ENCODE measurements at places on chromosomes 12 and 14.
A peak's percentile ranks its signal among the peaks of the same experiment; 100 is the strongest.

GRCh38 chr14:79050787-79051727 is 880.9 kb downstream of the NRXN3 start:
- DNase-seq: no peak

DNA sequence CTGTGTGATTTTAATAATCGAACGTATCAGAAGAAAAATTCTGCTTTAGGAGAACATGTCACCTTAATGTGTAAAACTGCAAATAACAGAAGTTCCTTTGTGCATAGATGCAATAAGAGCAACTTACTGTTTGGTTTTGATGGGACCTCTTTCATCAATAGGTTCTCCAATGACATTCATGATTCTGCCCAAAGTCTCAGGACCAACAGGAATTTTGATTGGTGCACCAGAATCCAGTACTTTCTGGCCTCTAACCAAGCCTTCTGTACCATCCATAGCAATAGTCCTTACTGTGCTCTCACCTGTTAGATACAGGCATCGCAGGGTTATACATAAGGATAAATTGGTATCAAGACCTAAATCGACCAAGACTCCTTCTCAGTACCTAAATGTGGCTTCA is 1.1 kb downstream of the ATP5F1B start:
- no peak for DNase-seq

DNA sequence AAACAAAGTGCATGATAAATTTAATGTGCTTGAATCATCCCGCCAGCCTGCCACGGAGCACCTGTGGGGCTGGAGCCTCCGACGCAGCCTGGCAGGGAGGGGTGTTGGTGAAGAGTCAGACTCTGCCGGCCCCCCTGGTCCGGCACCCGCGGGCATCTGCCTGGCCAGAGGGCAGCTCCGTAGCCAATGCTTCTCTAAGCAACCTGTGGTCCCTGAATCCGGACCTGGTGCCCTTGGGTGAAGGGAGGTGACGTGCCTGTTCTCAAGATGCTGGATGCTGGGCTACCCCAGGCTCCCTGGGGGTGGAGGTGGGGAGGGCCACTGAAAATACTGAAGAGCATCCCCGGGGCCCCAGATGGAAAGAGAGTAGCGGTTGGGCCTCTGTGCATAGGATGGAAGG is 158.6 kb upstream of the C14orf180 start:
- no peak for DNase-seq

- DNase-seq: no peak
Measured at GRCh38 chr14:70917633-70918032, 10.4 kb downstream of the PCNX1 start.

DNA sequence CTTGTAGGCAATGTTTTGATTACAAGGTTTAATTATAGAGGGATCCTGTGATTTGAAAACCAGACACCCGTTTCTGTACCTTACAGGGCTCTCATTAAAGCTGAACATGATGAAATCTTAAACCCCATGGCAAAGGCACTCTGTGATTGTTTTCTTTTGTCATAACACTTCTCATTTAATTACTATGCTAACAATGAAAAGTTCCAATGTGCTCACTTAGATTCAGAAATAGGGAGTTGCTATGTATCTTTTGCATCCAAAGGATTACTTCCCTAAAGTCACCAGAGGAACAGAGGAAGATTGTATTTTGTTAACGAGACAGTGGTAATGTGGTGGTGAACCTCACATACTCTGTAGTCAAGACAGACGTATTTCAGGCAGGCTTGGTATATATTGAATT is 81.5 kb upstream of the MYF6 start:
- no peak for DNase-seq

GRCh38 chr12:80472236-80472635 is 28.2 kb downstream of the PTPRQ start:
- DNase-seq: no peak

DNA sequence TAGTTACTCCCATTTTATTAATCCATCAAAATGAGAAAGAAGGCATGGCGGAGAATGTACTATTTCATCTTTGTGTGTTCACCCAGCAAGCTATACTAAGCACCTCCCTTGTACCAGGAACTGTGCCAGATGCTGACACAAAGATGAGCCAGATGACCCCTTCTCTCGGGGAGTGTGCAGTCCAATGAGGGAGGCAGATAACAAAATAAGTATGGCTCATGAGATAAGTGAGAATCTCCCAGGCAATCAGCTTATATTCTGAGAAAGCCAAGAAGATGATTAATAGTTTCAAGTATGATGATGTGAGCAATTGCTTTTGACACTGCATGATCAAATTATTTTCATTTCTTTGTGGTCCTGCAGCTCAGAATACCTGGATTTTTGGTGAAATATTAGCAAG is 1.3 kb upstream of the TMEM233 start:
- no peak for DNase-seq

GRCh38 chr14:64952598-64953309 is 10.2 kb upstream of the GPX2 start:
- no peak for DNase-seq

DNA sequence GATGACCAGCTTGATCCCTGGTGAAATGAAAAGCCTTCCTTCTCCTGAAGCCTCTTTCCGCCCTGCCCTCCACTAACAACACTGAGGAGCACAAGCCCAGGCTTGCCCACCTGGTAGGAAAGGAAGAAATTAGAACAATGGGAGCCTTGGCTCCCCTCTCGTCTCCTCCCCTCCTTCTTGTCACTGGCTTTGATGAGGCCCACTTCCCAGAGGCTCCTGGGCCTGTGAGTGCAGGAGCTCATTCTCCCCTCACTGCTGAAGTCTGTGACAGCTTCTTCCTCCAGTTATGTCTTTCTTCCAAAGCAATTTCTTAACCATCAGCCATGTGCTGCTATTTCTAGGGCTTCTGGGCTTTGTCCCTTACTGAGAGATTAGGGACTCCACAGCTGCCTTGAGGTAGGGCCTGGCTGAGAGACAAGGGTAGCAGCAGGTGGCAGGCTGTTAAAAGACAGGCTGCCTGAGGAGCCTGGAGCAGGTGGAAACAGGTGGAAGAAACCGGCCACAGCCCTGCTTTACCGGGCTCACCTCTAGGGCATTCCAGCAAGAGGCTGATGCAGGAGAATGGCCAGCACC is 53.6 kb upstream of the SRSF5 start:
- DNase-seq: no peak

GRCh38 chr12:130429656-130430505 is 92.2 kb downstream of the PIWIL1 start:
- DNase-seq: no peak

GRCh38 chr12:27505109-27505508 is 18.9 kb upstream of the PPFIBP1 start:
- DNase-seq: no peak

GRCh38 chr14:20486684-20487395 is 17.6 kb downstream of the PNP start:
- no peak for DNase-seq

- DNase-seq: no peak
Measured at GRCh38 chr12:114201794-114202193, 204.2 kb downstream of the TBX5 start.

GRCh38 chr12:57454566-57455373 is at the start of gene INHBE:
Gene INHBE, plus strand, starts transcription at chr12:57455307. Its CDS starts 230 bp downstream, at chr12:57455537.
- DNase-seq: no peak

GRCh38 chr14:103724116-103724515 is 8.5 kb downstream of the ZFYVE21 start:
- no peak for DNase-seq

DNA sequence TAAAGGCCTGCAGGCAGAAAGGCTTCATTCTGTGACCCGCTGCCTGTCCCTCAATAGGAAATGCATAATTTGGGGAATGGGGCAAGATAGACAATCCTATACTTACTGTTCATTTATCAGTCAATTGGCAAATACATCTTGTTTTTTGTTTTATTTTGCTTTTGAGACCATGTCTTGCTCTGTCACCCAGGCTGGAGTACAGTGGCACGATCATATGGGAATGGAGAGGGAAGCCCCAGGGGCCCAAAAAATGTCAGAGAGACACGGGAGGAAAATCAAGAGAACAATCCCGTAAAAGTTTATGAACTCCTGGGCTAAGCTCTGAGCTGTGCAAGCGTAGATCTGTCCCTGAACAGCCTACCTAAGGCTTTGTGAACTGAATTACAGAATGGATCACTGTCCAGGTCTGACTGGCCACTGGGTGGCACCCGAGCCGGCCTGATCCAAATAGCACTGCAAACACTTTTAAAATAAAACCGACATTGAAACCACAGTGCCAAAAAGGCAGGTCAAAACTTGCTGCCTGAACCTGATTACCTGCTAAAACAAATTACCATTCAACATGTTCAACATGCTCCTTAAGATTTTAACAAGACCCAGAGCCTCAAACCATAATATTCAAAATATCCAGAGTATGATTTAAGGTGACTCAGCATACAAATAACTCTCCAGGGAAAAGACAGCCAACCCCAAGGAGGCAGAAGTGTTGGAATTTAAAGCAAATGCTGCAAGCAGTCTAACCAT is 11.8 kb downstream of the COPS7A start:
- peak; percentile 38 for DNase-seq

- DNase-seq: no peak
Measured at GRCh38 chr12:4148418-4149056, 125.0 kb upstream of the CCND2 start.

GRCh38 chr12:2364631-2365051 is 311.9 kb downstream of the CACNA1C start:
- DNase-seq: no peak

- no peak for DNase-seq
Measured at GRCh38 chr12:90037740-90038139, 329.1 kb upstream of the ATP2B1 start.

DNA sequence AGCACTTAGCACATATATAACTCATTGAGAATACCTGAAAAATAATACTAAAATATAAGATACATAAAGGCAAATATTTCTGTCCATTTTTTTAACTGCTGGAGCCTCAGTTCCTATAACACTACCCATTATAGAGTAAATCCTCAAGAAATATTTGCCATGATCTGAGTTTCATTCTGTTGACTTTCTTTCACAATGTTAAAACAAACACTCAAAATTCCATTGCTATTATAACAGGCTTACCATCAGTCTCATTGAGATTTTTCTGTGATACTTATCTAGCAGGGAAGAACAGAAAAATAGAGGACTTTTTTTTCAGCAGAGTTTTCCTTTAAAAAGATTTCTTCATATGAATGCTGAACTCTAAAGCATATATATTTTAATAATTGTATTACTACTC is 24.5 kb downstream of the LMO3 start:
- DNase-seq: no peak

GRCh38 chr12:49809906-49810389 is 18.3 kb downstream of the NCKAP5L start:
- DNase-seq: no peak

- no peak for DNase-seq
Measured at GRCh38 chr14:105974902-105975301, 448.5 kb downstream of the TMEM121 start.

GRCh38 chr12:73225371-73225937 is 953.3 kb downstream of the TRHDE start:
- no peak for DNase-seq

DNA sequence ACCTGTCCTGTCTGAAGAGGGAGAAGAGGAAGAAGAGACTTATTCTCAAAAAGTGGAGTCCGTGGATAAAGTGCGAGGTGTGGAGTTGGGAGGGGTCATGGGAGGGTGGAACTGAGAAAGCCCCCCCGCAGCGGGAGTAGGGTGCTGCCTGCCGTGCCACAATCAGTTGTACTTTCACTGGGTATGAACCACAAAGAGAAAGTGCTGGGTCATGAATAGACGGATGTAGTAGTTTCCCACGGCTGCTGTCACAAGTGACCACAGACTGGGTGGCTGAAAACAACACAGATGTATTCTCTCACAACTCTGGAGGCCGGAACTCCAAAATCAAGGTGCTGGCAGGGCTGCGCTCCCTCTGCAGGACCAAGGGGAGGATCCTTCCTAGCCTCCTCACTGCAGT is 5.5 kb downstream of the DNAH10 start:
- DNase-seq: no peak

DNA sequence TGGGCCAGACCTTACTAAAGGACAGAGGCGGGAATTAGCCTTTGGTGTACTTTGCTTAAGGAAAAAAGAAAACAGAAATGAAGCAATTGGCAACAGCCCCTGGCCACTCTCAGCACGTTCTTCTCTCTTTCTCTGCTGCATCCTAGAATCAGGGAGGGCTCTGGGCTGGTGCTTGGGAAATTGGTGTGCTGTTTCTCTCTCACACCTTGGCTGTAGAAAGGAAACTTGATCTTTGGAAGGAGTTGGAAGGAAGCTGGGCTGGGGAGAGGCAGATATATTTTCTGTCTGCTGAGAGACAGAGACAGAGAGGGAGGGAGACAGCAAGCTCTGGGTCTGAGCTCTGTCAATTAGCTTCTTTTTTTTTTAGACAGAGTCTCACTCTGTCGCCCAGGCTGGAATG is 27.4 kb downstream of the NOS1 start:
- DNase-seq: no peak

DNA sequence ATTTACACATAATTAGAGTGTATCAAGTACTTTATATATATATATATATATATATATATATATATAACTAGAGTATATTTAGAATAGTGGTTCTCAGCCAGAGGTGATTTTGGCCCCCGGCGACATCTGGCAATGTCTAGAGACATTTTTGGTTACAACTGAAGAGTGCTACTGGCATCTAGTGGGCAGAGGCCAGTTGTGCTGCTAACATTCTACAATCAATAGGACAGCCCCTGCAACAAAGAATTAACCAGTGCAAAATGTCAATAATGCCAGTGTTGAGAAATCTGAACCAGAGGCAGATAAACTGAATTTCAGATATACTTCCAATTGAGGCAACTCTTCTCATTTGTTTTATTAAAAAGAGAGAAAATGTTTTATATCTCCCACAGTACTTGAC is 8.9 kb downstream of the GTF2A1 start:
- peak; percentile 19 for DNase-seq

DNA sequence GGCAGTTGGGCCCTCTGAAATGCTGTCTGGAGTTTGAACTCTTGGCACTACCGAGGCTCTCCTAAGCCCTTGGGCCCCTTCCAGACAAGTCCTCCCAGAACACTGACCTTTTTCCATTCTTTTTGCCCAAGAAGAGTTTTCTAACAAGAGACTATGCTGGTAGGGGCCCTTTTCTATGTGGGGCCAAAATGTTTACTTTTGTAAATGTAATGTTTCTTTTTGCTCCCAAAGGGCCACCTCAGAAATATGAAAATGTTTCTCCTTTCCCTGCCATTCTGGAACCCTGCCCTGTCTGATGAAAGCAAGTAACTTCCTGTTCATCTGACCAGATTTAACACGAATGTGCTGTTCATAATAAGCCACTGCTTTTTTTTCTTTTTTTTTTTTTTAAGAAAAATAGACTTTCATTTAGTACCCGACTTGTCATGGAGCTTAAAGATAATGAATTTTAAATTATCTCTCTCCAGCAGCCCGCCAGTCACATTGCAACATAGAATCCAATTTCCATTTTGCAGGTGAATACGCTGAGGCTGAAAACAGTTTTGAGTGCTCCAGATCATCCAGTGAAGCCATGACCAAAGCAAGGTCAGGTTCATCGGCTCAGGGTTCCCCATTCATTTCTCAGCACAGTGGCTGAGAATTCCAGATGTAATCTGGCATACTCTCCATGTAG is 169.9 kb downstream of the DPF3 start:
- peak; percentile 64 for DNase-seq

GRCh38 chr14:63435838-63436237 is 107.3 kb downstream of the PPP2R5E start:
- DNase-seq: peak; percentile 83

GRCh38 chr12:1769809-1770494 is 50.4 kb upstream of the LRTM2 start:
- DNase-seq: no peak
